ENCODE measurements at places on chromosomes 1 and 21.

DNA sequence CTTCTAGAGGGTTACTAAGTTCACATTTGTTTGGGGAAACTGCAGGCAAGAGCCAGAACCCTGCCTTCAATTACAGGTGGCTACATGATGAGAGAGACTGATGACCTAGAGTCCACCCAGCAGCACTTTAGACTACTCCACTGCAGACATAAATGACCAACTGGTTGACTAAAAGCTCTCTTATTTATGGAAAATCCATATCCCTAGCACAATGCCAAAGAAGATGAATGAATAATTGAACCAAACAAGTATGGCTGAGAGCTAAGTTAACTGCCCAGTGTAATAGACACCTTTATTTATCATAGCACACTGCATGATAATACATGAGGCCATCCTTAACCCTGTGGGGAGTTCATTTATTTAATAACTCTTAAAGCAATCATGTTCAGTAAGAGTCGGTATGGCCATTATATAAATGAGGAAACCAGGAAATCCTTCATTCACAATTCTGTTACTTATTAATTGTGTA, 60.4 kb downstream of the IL12RB2 start:
- no peak for DNase-seq

GRCh38 chr1:230641900-230642262, 400 bp upstream of the COG2 start:
- no peak for DNase-seq

- DNase-seq: no peak
Observed at GRCh38 chr1:230939806-230940489, 38.7 kb downstream of the TTC13 start.

- no peak for DNase-seq
Observed at GRCh38 chr1:182625719-182626504, 21.7 kb upstream of the RGS16 start.

DNA sequence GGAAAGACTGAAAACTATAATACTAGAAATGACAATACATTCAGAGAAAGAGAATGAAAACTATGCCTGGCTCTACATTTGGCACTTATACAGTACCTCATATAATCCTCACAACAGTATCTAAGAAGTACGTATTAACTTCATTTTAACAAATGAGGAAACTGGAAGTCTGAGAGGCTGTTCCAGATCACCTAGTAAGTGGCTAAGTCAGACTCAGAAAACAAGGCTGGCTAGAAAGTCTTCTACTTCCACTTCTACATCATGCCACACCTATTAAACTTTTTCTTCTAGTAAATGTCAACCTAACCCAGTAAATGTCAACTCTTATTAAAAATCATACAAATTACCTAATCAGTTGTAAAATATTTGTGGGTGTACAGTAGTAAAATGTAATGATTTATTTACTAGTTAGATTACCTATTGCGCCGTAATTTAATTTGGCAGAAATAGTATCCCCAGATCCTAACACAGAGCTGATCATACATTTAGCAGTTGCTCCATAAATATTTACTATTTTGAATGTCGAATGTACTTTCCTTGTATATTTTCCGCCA, 36.8 kb upstream of the ASPM start:
- DNase-seq: no peak

DNA sequence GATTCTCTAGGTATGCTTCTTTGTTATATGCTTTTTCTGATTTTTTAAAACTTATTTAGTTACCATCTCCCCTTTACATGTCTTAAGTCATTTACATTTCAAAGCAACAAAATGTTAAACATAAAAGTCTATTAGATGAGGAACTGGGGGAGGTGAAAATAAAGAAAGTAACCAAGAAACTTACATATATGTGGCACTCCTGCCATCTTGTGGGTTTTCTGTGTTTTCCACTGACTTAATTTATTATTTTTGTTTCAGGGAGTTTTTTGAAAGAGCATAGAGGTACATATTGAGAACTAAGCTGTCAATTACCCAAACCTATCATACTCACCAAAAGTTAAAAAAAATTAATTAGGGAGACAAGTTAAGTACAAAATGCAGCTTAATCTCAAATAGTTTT, 1531.1 kb downstream of the MRPL39 start:
- no peak for DNase-seq

- DNase-seq: no peak
Observed at GRCh38 chr1:111474106-111474505, 322 bp downstream of the C1orf162 start.

DNA sequence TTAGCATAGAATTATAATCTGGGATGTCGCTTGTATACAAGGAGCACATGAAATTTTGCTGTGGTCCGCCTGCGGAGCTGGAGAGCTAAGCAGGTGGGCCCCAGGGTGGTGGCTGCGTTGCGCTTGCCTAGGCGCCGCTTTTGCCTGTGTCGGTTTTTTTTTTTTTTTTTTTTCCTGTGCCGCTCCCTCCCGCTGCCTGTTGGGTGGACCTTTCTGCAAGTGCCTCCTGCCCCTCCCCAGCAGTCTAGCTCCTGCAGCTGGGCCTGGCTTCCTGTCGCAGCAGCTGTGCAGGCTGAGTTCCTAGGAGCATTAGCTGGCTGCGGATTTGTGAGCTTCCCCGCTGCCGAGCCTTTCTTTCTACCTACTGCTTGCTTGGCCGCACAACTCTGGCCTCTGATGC, 20.6 kb downstream of the PYHIN1 start:
- DNase-seq: no peak

- DNase-seq: peak; percentile 15
Observed at GRCh38 chr1:14599800-14600199, 1.3 kb downstream of the KAZN start.

DNA sequence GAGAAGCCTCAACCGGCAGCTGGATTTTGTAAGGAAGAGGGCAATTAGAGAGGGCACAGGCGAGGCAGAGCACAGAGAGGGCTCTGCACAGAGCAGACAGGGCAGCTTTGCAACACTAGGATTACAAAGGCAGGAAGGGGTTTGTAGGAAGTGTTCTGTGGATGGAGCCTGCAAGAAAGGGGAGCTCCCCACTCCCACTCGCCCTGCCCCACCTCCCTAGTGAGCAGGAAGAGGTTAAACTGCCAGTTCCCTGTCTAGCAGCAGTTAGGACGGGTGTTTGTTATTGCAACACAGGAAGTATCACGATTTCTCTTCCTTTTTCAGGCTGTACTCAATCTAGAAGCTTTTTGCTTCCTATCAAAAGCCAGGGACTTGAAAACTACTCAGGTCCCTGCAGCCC, 63.3 kb upstream of the LRRC8D start:
- DNase-seq: no peak

DNA sequence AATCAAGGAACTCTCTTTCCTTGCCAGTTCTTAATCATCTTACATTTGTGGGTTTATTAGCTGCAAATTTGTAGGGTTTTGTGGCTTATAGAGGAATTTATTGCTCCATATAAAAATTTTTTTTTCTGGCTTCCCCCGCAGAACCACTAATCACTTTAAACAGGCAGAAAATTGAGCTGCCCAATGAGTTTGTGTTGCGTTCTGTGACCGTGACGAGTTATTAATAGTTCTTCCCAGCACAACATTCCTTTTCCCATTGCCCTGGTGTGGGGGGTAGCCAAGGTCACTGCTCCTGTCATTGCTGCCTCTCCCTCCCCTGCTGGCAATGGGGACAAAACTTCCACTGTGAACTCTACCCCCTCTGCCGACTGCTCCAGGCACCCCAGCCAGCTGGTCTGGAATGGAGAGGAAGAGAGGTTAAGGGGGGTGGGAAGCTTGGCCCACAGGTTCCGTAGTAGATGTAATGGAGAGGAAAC, 55.1 kb downstream of the UBE2T start:
- DNase-seq: no peak

- no peak for DNase-seq
Observed at GRCh38 chr1:54399765-54400164, 6.4 kb downstream of the SSBP3 start.

GRCh38 chr1:77421504-77422233, 139.8 kb downstream of the AK5 start:
- DNase-seq: no peak

GRCh38 chr1:220527279-220527907, 543 bp upstream of the MARK1 start:
- DNase-seq: no peak

DNA sequence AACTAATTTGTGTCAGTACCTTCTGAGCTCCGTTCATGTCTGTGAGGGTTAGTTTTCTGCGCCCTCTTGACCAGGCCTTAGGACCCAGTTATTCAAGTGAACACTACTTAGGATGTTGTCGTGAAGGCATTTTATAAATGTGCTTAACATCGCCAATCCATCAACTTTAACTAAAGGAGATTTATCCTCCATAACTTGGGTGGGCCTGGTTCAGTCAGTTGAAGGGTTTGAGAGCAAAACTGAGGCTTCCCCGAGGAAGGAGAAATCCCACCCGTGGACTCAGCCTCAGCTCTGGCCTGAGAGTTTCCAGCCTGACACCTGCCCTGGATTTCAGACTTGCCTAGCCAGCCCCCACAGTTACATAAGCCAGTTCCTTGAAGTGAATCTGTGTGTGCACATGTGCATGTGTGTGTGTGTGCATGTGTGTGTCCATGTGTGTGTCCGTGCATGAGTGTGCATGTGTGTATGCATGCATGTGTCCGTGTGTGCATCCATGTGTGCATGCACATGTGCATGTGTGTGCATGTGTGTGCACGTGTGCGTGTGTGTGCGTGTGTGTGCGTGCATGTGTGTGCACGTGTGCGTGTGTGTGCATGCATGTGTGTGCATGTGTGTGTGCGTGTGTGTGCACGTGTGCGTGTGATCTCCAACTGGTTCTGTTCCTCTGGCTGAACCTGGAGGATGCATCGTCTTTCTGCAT, 62.1 kb upstream of the PDE9A start:
- DNase-seq: no peak

DNA sequence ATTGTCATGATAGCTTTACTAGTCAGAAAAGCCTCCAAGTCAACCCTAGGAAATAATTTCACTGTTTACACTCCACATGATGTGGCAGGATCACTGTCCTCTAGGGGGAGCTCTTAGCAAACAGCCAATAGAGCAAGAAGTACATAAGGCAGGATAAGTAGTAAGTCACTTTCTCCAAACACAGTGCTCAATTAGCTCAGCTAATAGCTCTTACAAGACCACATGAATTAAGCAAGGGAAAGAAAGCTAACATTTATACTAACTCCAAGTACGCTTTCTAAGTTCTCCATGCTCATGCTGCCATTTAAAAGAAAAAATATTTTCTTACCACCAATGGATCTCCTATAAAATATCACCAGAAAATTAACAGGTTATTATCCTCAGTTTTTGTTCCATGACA, 66.9 kb upstream of the LRIF1 start:
- DNase-seq: peak; percentile 40

DNA sequence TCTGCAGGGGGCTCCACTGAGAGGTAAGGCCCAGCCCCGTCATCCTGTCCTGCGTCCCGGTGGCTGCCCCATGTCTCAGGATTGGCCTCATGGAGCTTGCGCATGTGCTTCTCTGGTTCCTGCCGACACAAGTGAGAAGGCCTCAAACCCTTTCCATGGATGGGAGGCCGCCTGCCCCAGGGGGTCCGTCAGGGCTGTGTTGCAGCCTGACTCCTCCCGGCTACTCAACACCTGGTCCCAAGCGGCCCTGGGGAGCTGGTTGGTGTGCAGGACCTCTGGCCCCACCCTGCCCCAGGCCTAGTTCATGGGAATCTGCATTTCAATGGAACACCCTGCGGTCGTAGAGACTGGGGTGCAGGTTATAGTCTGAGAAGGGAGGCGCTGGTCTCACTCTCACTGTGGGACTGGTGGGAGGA, 21.1 kb upstream of the PDE9A start:
- DNase-seq: no peak

- DNase-seq: no peak
Observed at GRCh38 chr1:36303244-36303643, 2.9 kb upstream of the SH3D21 start.

- DNase-seq: no peak
Observed at GRCh38 chr1:198391393-198392020, 149.0 kb downstream of the ATP6V1G3 start.

DNA sequence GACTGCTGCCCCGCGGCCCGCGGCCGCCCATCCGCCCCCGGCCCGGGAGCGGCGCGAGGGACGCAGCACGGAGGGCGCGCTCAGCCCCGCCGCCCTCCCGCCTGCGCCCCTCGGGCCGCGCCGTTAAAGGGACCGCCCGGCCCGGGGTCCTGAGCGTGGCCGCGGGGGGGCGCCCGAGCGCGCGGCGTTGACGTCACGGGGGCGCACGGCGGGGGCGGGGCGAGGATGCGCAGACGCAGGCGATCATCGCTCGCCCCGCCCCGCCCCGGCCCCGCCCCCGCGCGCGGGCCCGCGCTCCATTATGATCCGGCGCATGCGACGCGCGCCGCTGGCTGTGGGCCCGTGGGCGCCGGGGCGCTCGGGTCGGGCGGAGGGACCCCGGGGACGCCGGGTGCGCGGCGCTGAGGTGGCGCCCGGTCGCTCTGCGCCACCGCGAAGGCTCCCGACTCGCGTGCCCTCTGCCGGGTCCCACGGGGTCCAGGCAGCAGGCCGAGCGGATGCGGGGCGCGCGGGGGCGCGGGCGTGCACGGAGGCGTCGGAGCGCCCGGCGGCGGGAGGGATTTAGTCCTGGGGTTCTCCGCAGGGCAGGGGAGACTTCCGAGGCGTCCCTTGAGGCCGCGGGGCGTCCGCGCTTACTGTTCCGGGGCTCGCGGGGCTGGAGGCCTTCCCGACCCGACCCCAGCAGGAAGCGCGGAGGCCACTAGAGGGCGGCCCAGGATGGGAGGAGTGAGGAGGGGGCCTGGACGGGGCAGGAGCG, at the start of gene DVL1:
DVL1 (minus strand) TSS at position 163 of the 757 bp plus-strand sequence. CDS start 353 bp downstream, outside the sequence.
- peak; percentile 79 for DNase-seq

GRCh38 chr1:46535063-46535462, 16.4 kb downstream of the KNCN start:
- DNase-seq: no peak

- no peak for DNase-seq
Observed at GRCh38 chr1:156876281-156876680, 15.6 kb downstream of the NTRK1 start.

DNA sequence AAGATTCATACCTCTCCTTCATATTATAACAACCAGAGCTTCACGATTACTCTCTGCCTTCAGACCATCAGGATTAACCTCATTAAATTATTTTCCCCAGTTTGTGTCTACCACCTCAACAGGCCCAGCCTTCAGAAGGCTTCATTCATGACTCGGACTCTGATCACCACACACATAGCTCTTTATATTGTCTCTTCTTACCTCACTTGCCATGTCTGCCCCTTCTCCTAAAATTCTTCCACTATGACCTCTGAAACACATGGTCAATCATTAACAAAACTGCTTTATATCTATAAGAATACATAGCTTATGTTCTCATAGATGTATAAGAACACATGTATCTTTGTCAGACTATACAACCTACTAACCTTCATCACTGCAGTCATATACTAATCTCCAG, 79.8 kb downstream of the USP1 start:
- no peak for DNase-seq

DNA sequence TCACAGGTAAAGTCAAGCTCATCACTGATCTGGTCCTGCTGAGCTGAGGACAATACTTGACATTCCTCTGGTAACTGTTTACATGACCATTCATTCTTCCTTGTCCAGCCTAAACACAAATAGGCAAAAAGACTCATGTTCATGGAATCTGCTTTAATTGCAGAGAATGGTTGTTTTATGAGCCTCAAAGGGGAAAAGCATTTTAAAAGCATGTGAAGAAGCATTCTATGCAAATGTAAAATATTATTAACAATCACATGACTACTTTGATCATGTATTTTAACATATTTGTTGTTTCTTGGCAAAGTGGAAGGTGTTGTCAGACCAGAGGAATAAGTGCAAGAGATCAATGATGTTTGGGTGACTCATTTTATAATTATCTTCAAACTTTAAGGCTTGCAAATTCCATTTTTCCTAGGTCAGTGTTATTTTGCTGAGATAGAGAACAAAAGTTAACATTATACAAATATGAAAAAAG, 133.7 kb downstream of the RUNX1 start:
- DNase-seq: no peak

Measured in stimulated activated naive CD8-positive, alpha-beta T cell treated with anti-CD3 and anti-CD28 coated beads, Interleukin-15, amount 100 ng/mL, for 72 hours (primary cell).